Natural killer cell treated with Interleukin-12 subunit alpha and Interleukin-12 subunit beta and Interleukin-15 and Interleukin-18, amount 100 ng/mL, for 72 hours (primary cell): ENCODE measurements at places on chromosomes 7 and 10. TPM values are rescaled to one million over a fixed set of nuclear protein-coding genes. Genes with fewer than 3 reads are reported as not detected.

DNA sequence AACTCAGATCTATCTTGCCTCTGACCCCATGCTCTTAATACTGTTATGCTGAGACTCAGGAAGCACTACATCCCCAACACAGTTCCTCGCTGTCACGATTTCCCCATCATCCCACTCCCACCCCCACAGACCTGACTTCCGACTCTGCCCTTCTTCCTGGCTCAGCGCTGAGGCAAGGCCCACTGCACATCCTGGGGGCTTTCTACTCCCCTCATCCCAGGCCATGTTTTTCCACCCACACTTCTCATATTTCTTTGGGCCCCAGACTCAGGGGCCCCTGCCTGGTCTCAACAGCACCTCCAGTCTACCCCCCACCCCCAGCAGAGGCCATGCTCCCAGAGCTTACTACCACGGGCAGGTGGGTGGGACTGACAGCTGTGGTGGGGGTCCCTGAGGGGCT is 7.7 kb upstream of the NDST2 start:
- H3K27me3 ChIP-seq = no peaks in the 10 kb centered on the region
- H3K4me1 ChIP-seq = peaks cover 7% of the 10 kb centered on the region
- no peaks in the 10 kb centered on the region for H3K36me3 ChIP-seq
- no peak overlapping the region for H3K27ac ChIP-seq
- H3K4me3 ChIP-seq = no peak overlapping the region

DNA sequence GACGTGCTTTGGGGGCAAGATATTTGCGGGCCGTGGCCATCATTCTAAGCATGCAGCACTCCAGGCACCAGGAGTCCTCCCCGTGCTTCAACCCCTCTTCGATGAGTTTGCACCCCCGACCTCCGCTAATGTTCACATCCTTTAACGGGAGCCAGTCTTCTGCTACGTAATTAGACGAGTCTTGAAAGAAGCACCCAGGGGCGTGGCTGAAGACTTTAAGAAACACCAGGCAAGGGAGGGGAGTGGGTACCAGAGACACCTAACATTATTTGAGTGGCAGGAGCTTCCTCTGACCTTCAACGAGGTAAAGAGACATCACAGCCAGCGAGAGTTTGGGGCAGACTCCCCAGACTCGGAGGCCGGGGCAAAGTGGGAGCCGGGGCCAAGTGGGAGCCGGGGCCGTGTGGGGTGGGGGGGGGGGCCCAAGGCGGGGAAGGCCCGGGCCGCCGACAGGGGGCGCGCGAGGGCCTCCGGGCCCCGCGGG is 31.1 kb upstream of the TOMM7 start:
- peak overlapping the region; percentile 82 for H3K4me3 ChIP-seq
- no peaks in the 10 kb centered on the region for H3K27me3 ChIP-seq
- peaks cover 16% of the 10 kb centered on the region for H3K36me3 ChIP-seq
- no peak for DNase-seq
- peaks cover 20% of the 10 kb centered on the region for H3K4me1 ChIP-seq

- no peak overlapping the region for H3K27ac ChIP-seq
- H3K36me3 ChIP-seq = no peaks in the 10 kb centered on the region
- H3K4me1 ChIP-seq = no peaks in the 10 kb centered on the region
- DNase-seq = no peak
- no peaks in the 10 kb centered on the region for H3K27me3 ChIP-seq
These were observed 71.0 kb downstream of the DLG5 start for GRCh38 chr10:77855404-77856155.

DNA sequence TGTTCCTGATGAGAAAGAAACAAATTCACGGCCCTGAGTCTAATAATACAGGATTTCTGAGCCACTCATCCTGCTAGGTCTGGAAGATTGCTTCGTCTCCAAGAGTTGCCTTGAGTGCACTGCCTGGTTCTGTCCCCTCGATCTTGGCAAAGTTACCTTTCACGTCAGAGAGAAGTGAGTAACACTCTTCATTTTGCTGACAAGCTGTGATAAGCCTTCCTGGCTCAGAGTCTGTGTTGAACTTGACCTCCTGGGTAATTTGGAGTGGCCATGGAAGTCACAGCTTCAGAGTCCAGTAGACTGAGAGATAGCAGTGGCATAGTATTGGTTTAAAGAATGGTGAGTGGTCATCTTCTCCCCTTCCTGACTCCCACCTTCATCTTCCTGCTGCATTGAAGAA is 64.7 kb upstream of the LRGUK start:
- no peaks in the 10 kb centered on the region for H3K27me3 ChIP-seq
- no peaks in the 10 kb centered on the region for H3K36me3 ChIP-seq
- H3K4me1 ChIP-seq = peaks cover 2% of the 10 kb centered on the region
- no peak for DNase-seq

GRCh38 chr7:92295391-92295790 is 49.6 kb downstream of the ANKIB1 start:
- peaks cover 12% of the 10 kb centered on the region for H3K36me3 ChIP-seq
- no peak overlapping the region for H3K4me3 ChIP-seq
- no peak overlapping the region for H3K27ac ChIP-seq
- DNase-seq = no peak

DNA sequence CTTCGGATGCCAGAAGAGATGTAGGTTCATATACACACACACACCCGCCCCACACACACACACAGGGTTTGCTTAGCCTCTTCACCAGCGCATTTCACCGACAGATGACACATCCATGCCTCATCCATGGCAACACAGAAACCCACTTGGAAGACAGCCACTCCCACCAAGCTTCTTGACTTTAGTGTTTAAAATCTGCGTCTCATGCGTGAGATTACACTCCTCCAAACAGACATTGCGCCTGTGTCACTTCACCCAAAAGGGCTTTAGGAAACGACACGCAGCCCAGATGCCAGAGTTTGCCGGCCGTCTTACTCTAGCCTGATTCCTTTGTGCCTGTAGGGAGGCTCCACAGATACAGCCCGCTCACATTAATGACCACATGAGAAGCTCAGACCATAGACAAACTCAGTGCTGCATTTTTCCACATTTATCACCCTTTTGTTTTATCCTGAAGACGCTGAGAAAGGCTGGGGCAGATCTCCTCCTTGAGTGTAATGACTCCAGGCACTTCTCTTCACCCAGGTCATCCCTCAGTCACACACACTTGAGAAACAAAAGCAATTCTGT is 73.8 kb downstream of the DIP2C start:
- no peak for DNase-seq
- H3K27me3 ChIP-seq = peaks cover 15% of the 10 kb centered on the region
- no peak overlapping the region for H3K27ac ChIP-seq
- no peaks in the 10 kb centered on the region for H3K36me3 ChIP-seq

- H3K4me3 ChIP-seq = no peak overlapping the region
- no peak for DNase-seq
- no peak overlapping the region for H3K27ac ChIP-seq
- no peaks in the 10 kb centered on the region for H3K4me1 ChIP-seq
- no peaks in the 10 kb centered on the region for H3K36me3 ChIP-seq
These were observed 122.1 kb upstream of the STK17A start for GRCh38 chr7:43460733-43461348.

DNA sequence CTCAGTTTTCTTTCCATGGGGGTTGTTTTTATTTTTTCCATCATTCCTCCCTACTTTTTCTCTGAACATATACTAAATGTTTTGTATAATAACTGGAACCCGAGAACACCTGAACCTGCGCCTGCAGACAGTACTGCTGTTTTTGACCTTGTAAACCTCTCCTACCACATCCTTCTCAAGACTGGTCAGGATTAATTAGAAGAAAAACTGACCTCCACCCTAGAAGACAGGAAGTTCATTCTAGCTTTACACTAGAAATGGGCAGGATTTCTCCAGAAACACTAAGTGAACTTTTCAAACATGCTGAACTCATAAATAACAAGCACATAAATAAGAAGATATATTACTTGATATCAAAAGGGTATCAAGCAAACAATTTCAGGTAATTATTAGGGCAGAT is 751 bp upstream of the HYCC1 start:
- peak overlapping the region; percentile 76 for H3K27ac ChIP-seq
- peak overlapping the region; percentile 93 for H3K4me3 ChIP-seq
- no peaks in the 10 kb centered on the region for H3K36me3 ChIP-seq
- no peak for DNase-seq
- H3K27me3 ChIP-seq = no peaks in the 10 kb centered on the region

- no peaks in the 10 kb centered on the region for H3K36me3 ChIP-seq
- no peak overlapping the region for H3K27ac ChIP-seq
- DNase-seq = no peak
- peaks cover 6% of the 10 kb centered on the region for H3K27me3 ChIP-seq
- peaks cover 13% of the 10 kb centered on the region for H3K4me1 ChIP-seq
- no peak overlapping the region for H3K4me3 ChIP-seq
These were observed 43.2 kb downstream of the MYO1G start for GRCh38 chr7:44935583-44935982.

DNA sequence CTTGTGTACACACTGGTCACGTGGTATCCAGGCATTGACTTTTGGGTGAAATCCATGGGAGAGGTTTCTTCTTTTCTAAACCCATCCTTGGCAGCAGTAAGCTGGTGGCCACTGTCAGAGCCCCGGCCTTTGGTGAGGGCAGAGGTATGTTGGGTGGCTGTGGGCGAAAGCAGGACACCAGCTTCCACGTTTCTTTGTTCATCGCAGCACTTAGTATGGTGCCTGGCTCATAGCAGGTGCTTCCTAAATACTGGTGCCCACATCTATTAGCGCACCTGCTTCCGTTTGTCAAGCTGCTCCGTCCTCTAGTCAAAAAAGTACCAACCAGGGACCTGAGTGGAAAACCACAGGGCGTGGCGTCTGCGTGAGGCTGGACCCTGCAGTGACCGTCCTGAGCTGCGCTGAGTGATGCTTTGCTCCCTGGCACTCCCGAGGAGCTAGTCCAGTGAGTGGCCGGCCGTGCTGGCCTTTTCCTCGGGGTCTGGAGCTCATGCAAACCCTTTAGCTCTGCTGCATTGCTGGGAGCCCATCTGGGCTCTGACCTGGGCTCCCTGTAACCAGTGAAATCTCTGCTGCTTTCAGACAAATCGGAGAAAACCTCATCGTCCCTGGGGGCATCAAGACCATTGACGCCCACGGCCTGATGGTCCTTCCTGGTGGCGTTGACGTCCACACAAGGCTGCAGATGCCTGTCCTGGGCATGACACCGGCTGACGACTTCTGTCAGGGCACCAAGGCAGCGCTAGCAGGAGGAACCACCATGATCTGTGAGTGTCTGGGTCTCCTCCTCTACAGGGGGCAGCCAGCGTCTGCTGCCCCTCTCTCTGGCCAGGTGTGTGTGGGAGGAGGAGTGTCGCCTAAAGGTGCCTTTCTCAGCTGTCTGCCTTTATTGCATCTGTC is 5.6 kb downstream of the DPYSL4 start:
- no peak overlapping the region for H3K27ac ChIP-seq
- H3K4me3 ChIP-seq = no peak overlapping the region
- H3K4me1 ChIP-seq = no peaks in the 10 kb centered on the region
- no peaks in the 10 kb centered on the region for H3K36me3 ChIP-seq
- DNase-seq = peak; percentile 42

DNA sequence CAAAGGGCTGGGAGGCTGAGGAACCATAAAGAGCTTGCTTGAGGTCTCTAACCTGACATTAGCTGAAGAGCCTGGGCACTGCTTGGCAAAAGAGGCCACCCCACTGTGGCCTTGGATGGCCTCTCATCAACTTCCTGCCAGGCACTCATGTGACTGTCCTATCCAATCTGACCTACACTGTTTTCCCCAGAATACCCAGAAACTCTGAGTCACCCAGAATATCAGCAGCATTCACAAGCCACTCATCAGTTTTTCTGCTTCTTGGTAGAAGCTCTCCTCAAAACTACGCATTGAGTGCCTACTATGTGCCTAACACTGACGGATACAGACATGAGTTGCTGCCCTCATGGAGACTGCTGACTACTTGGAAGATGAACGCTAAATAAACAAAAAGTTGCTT is 4.1 kb upstream of the NT5C2 start:
- peak overlapping the region; percentile 48 for H3K4me3 ChIP-seq
- peaks cover 2% of the 10 kb centered on the region for H3K27me3 ChIP-seq
- DNase-seq = no peak
- H3K27ac ChIP-seq = peak overlapping the region; percentile 44
- no peaks in the 10 kb centered on the region for H3K36me3 ChIP-seq
- peaks cover 23% of the 10 kb centered on the region for H3K4me1 ChIP-seq

DNA sequence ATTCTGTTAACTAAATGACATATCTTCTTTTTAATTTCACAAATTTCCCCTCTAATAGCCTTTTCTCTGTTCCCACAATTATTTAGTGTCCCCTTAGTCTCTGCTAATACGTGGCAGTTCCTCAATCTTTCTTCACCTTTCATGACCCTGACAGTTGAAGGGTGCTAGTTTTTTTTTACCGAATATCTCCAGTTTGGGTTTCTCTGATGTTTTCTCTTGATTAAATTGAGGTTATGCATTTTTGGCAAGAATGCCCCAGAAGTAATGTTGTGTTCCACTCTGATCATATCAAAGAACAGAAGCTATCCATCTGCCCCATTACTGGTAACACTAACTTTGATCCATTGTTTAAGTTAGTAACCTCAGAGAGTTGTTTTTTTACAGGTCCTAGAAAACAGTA is 133.6 kb upstream of the ASAH2 start:
- no peaks in the 10 kb centered on the region for H3K27me3 ChIP-seq
- DNase-seq = no peak
- H3K27ac ChIP-seq = peak overlapping the region; percentile 56

GRCh38 chr10:5805711-5806110 is 7.5 kb downstream of the GDI2 start:
- no peak overlapping the region for H3K27ac ChIP-seq
- no peak for DNase-seq
- H3K4me1 ChIP-seq = peaks cover 30% of the 10 kb centered on the region

- peaks cover 18% of the 10 kb centered on the region for H3K27me3 ChIP-seq
- no peak for DNase-seq
- H3K36me3 ChIP-seq = no peaks in the 10 kb centered on the region
- no peak overlapping the region for H3K4me3 ChIP-seq
- H3K4me1 ChIP-seq = no peaks in the 10 kb centered on the region
These were observed 285.6 kb downstream of the PRPF18 start for GRCh38 chr10:13872411-13872810.

DNA sequence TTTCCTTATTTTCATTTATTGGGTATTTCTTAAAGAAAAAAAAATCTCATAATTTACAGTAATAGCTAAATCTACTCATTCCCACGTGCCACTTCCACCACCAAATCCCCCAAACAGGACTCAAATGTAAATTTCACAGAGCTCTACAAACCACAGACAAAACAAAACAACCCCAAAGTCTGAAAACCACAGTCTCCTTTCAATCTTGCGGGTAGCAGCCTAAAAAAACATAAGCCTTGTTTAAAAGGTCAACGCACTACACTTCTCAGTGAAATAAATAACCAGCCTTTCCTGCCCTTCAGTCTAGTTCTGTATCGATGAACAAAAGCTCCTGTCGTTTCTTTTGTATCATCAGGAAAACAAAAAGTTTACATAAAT is 121.8 kb upstream of the AFAP1L2 start:
- H3K27me3 ChIP-seq = no peaks in the 10 kb centered on the region
- H3K4me1 ChIP-seq = peaks cover 54% of the 10 kb centered on the region
- no peak for DNase-seq
- no peaks in the 10 kb centered on the region for H3K36me3 ChIP-seq
- H3K27ac ChIP-seq = peak overlapping the region; percentile 85

MET gene
- total RNA-seq = 0.33 TPM

LAMTOR4 gene
- total RNA-seq = 145 TPM

HOXA7 gene
- 0.20 TPM for total RNA-seq

SEMA3E gene
- not detected for total RNA-seq

LCOR gene
- total RNA-seq = 70.2 TPM

UTF1 gene
- total RNA-seq = not detected

LHFPL3 gene
- total RNA-seq = not detected

TAS2R41 gene
- total RNA-seq = not detected

ELMO1 gene
- total RNA-seq = 103 TPM

CYP26A1 gene
- total RNA-seq = not detected
